ENCODE measurements at places on chromosomes 3 and 15. TPM values are rescaled to one million over a fixed set of nuclear protein-coding genes. Genes with fewer than 3 reads are reported as not detected.

- no peak overlapping the region for H3K27ac ChIP-seq
- H3K4me1 ChIP-seq = no peaks in the 10 kb centered on the region
- peaks cover 9% of the 10 kb centered on the region for H3K27me3 ChIP-seq
- DNase-seq = no peak
- H3K36me3 ChIP-seq = no peaks in the 10 kb centered on the region
- H3K4me3 ChIP-seq = no peak overlapping the region
These were observed 25.2 kb downstream of the EXD1 start for GRCh38 chr15:41205315-41205714.

- H3K4me3 ChIP-seq = no peak overlapping the region
- H3K27ac ChIP-seq = no peak overlapping the region
- no peak for DNase-seq
- H3K36me3 ChIP-seq = no peaks in the 10 kb centered on the region
These were observed 3.1 kb downstream of the PLXNA1 start for GRCh38 chr3:126986001-126986400.

The CAMP gene
- not detected for total RNA-seq

DNA sequence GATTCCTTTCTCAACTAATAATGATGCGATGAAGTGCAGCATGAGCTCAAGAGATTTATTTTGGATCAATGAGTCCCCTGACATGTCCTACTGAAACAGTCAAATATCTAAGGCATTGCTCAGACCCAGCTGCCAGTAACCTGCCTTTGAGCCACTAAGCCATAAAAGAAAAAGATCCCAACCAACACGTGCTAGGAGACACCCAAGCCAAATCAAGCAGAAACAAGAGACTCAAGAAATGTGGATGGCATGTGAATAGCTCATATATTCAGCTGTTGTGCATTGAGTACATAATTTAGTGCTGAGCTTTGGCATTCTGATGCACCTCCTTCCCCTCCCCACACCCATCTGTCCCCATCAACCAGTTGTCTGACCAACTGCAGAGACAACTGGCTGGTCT lies 29.2 kb downstream of the GJD2 start:
- H3K27me3 ChIP-seq = peaks cover 39% of the 10 kb centered on the region
- no peaks in the 10 kb centered on the region for H3K36me3 ChIP-seq
- no peak overlapping the region for H3K27ac ChIP-seq
- no peak overlapping the region for H3K4me3 ChIP-seq
- no peaks in the 10 kb centered on the region for H3K4me1 ChIP-seq

DNA sequence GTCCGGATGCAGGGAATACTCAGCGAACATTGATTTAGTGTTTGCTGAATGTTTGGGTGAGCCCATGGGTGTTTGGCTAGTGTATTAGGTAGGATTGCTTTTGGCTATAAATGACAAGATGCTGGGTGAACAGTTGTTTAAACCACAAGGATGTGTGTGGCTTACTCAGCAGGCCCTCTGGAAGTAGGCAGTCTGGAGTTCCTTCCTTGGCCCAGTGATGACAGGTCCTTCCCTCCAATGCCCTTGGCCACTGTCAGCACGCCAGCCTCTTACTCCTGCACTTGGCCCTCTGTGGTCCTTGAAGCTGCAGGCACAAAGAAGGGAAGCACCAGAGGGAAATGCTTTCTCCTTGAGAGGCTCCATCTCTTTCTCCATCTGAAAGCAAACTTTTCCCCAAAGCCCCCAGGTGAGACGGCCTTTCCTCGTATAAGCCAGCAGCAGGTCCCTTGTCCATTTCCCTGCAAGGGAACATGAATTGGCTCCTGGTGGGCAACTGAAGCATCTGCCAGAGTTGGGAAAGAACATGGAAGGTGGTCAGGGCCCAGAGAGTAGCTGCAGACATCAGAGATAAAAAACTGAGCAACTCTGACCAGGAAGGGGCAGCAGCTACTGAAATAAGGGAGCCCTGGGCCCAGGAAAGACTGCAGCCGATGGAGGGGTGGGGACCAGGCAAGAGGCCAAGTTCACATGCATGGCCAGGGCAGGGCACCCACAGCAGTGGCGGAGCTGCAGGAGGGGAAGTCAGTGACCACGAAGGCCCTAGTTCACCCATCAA lies 105.0 kb downstream of the TPRA1 start:
- no peaks in the 10 kb centered on the region for H3K36me3 ChIP-seq
- no peak overlapping the region for H3K4me3 ChIP-seq
- H3K27ac ChIP-seq = no peak overlapping the region
- DNase-seq = no peak
- peaks cover 42% of the 10 kb centered on the region for H3K27me3 ChIP-seq

DNA sequence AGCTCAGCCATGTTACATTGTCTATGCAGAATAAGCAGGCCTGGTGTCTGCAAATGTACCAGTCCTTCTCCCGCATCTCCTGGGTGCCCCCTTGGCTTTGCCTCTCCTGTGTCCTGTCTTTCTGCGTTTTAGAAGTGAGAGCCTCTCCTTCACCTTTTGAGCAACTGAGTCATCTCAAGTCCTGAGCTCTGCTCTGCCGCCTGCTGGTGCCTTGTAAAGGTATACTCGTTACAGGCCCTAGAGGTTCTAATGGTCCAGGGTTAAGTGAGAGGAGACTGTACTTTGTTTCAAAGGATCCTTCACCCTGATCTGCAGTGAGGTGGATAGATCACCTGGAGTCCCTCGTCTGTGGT lies 12.6 kb downstream of the GHRL start:
- no peak overlapping the region for H3K27ac ChIP-seq
- DNase-seq = no peak
- H3K36me3 ChIP-seq = peaks cover 57% of the 10 kb centered on the region
- peaks cover 30% of the 10 kb centered on the region for H3K4me1 ChIP-seq
- H3K4me3 ChIP-seq = no peak overlapping the region
- H3K27me3 ChIP-seq = no peaks in the 10 kb centered on the region

- no peak for DNase-seq
- H3K4me3 ChIP-seq = no peak overlapping the region
- no peaks in the 10 kb centered on the region for H3K27me3 ChIP-seq
- H3K36me3 ChIP-seq = no peaks in the 10 kb centered on the region
These were observed 76.9 kb upstream of the DNAJC19 start for GRCh38 chr3:181066143-181067087.

GRCh38 chr3:141100531-141101320 lies 49.6 kb downstream of the SPSB4 start:
- H3K36me3 ChIP-seq = no peaks in the 10 kb centered on the region
- no peak for DNase-seq
- H3K4me1 ChIP-seq = no peaks in the 10 kb centered on the region

GRCh38 chr3:66153481-66154443 lies 67.0 kb upstream of the SLC25A26 start:
- no peaks in the 10 kb centered on the region for H3K4me1 ChIP-seq
- DNase-seq = no peak
- H3K27me3 ChIP-seq = peaks cover 2% of the 10 kb centered on the region

The HESX1 gene
- 0.37 TPM for total RNA-seq

DNA sequence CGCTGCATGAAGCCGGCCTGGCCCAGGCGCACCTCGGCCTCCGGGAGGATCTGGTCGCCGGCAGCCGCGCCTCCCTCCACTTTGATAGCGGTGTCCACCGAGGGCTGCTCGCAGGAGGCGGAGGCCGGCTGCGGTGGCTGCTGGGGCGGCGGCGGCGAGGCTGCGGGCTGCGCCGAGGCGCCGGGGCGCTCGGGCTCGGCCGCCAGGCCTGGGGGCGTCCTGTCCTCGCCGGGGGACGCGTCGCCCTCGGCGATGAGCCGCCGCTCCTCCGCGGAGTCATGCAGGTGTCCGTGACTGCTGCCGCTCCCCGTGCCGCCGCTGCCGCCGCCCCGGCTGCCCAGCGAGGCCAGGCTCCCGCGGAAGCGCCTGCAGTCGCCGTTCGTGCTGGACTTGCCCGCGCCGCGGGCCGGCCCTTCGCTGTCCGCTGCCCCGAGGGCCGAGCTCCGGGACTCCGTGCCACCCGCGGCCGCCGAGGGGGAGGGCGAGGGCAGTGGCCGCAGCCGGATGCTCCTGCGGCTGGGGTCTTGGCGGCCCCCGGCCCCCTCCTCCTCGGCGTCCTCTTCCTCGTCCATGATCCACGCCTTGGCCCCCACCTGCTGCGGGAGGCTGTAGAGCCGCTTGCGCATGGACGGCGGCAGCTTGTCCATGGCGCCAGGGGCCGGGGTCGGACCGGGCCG lies 996 bp downstream of the HCN4 start:
- DNase-seq = no peak
- peaks cover 50% of the 10 kb centered on the region for H3K27me3 ChIP-seq
- H3K27ac ChIP-seq = no peak overlapping the region
- H3K4me1 ChIP-seq = no peaks in the 10 kb centered on the region

- H3K4me3 ChIP-seq = peak overlapping the region; percentile 92
- H3K27me3 ChIP-seq = peaks cover 2% of the 10 kb centered on the region
- peaks cover 28% of the 10 kb centered on the region for H3K36me3 ChIP-seq
- peak overlapping the region; percentile 84 for H3K27ac ChIP-seq
These were observed 1.1 kb downstream of the HEG1 start for GRCh38 chr3:125054449-125055329.

DNA sequence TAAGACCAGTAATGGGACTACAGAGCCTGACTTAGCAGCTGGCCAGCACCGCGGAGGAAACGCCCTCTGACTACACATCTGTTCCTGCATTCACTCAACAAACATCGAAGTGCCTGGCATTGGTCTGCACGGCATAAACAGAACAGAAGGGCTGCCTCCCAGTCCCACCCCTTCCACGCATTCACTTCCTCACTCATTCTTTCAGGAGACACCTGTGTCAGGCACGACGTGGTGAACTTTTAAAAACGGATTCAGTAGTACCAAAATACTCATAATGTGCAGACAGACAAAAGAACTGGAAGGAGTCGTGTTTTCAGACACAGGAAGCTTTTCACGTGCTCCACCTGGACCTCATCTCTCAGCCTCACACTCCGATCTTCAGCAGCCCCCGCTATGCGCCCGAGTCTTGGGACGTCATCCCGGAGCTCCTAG lies 123.3 kb downstream of the XXYLT1 start:
- H3K4me3 ChIP-seq = peak overlapping the region; percentile 50
- peaks cover 2% of the 10 kb centered on the region for H3K36me3 ChIP-seq
- H3K27me3 ChIP-seq = no peaks in the 10 kb centered on the region
- peak overlapping the region; percentile 14 for H3K27ac ChIP-seq
- H3K4me1 ChIP-seq = peaks cover 41% of the 10 kb centered on the region

- H3K27ac ChIP-seq = no peak overlapping the region
- H3K27me3 ChIP-seq = no peaks in the 10 kb centered on the region
- H3K4me1 ChIP-seq = no peaks in the 10 kb centered on the region
These were observed 202.3 kb downstream of the NEK10 start for GRCh38 chr3:27166888-27167287.

- no peaks in the 10 kb centered on the region for H3K27me3 ChIP-seq
- no peaks in the 10 kb centered on the region for H3K4me1 ChIP-seq
- H3K27ac ChIP-seq = no peak overlapping the region
These were observed 9.3 kb upstream of the PRICKLE2 start for GRCh38 chr3:64234571-64234970.

- H3K36me3 ChIP-seq = no peaks in the 10 kb centered on the region
- H3K4me1 ChIP-seq = peaks cover 6% of the 10 kb centered on the region
- no peaks in the 10 kb centered on the region for H3K27me3 ChIP-seq
These were observed 38.8 kb upstream of the IQSEC1 start for GRCh38 chr3:13111873-13112520.

DNA sequence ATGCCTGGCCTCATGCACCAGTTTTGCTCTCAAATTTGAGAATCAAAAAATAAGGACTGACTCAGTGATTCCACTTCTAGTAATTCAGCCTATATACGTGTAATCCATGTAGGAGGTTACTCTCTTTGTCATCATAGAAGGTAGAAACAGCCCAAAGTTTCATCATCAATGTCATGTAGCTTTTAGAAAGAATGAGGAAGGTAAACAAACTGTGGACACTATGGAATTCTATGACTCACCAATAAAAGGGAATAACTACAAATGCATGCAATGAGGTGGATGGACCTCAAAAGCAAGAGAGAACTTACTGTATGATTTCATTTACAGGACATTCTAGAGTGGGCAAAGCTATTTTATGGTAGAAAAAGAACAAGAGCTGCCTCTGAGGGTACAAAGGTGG lies 93.2 kb upstream of the LRIG1 start:
- no peak overlapping the region for H3K27ac ChIP-seq
- H3K4me1 ChIP-seq = no peaks in the 10 kb centered on the region
- H3K4me3 ChIP-seq = no peak overlapping the region

The SST gene
- not detected for total RNA-seq

GRCh38 chr3:96843505-96844203 lies 29.3 kb downstream of the EPHA6 start:
- no peak overlapping the region for H3K4me3 ChIP-seq
- no peaks in the 10 kb centered on the region for H3K27me3 ChIP-seq

GRCh38 chr3:166390303-166390702 lies 553.1 kb upstream of the BCHE start:
- no peak overlapping the region for H3K4me3 ChIP-seq
- H3K36me3 ChIP-seq = no peaks in the 10 kb centered on the region
- no peaks in the 10 kb centered on the region for H3K27me3 ChIP-seq

The SLC2A2 gene
- not detected for total RNA-seq

GRCh38 chr3:123076112-123076495 lies 9.3 kb downstream of the PDIA5 start:
- H3K36me3 ChIP-seq = no peaks in the 10 kb centered on the region
- no peak overlapping the region for H3K4me3 ChIP-seq

The COL6A5 gene
- not detected for total RNA-seq

The CD86 gene
- 1.5 TPM for total RNA-seq

The ITPKA gene
- total RNA-seq = 0.29 TPM

The TTLL3 gene
- 55.2 TPM for total RNA-seq

All from activated CD8-positive, alpha-beta T cell treated with anti-CD3 and anti-CD28 coated beads, Interleukin-2, amount 10 ng/mL, durations not matched to agents 7 days and 5 days (primary cell).